ENCODE measurements at places on chromosomes 16 and 17.
A peak's percentile ranks its signal among the peaks of the same experiment; 100 is the strongest.

- DNase-seq = no peak
Observed at GRCh38 chr16:58500430-58501241, 693 bp downstream of the NDRG4 start.

- DNase-seq = no peak
Observed at GRCh38 chr16:72149676-72150464, 22.1 kb downstream of the PMFBP1 start.

DNA sequence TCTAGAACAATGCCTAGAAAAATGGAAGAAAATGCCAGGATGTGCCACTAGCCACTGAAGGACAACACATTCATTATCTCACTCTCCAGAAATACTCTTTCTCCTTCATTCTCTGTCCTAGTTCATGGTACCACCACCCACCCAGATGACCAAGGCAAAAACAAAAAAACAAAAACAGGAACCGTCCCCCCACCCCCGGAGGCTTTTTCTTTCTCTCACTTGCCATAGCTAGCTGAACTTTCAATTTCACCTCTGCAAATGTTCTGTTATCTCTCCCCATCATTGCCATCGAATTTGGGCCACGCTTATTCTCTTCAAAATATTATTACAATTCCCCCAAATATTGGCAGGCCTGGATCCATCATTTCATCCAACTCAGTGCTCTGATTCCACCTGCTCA, 49.0 kb downstream of the SOX9 start:
- no peak for DNase-seq

- peak; percentile 27 for DNase-seq
Observed at GRCh38 chr17:181245-182049, at the start of gene DOC2B. Gene DOC2B (minus strand): TSS chr17:181650. CDS start chr17:181479, 171 bp downstream.

DNA sequence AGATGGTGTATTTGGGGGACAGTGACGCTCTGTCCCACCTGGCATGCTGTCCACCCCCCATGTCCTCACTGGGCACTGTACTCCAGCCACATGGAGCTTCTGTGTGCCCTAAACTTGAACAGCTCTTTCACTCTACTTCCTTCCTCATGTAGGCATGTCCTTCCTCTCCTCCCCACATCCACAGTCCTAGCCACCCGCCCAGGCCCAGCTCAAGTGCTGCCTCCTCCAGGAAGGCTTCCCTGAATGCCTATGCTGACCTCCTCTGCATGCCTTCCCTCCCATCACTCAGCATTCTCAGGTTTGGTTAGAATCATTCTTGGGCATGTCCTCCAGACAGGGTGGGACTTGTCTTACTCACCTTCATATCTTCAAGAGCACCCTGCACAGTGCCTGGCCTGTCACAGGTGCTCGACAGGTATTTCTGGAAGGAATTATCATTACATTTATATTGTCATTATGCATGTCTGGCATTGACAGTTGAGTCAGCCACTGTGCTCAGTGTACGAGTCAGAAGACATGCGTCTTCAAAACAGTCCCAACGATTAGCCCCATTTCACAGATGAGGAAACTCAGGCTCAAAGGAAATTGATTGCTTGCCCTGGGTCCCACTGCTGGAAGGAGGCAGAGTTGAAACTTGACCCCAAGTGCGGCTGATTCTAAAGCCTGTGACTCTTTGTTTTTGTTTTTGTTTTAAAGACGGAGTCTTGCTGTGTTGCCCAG, 42.1 kb upstream of the TOB1 start:
- DNase-seq = no peak

DNA sequence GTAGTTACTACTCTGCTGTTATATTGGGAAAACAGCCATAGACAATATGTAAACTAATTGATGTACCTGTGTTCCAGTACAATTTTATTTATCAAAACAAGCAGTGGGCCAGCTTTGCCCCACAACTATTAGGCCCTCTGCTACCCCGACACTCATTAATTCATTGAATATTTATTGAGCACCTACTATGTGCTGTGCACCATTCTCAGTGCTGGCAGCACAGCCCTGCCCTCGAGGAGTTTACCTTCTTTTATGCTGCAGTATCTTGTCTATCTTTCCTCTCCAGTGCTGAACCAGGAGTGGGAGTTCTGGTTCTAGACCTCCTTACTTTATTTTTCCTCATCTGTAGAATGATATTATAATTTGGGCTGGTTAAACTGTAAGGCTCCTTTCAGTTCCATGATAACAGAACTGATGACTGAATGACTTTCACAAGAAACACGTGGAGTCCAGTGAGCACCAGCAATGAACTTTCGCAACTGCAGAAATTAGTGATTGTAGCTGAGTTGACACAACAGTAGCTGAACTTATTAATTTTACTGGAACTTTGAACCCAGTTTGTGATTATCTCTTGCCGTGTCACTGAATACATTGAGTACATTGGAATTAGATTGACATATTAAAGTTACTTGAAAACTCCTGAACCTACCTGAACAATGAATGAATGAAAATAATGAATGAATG, 2.4 kb downstream of the GOSR2 start:
- no peak for DNase-seq

DNA sequence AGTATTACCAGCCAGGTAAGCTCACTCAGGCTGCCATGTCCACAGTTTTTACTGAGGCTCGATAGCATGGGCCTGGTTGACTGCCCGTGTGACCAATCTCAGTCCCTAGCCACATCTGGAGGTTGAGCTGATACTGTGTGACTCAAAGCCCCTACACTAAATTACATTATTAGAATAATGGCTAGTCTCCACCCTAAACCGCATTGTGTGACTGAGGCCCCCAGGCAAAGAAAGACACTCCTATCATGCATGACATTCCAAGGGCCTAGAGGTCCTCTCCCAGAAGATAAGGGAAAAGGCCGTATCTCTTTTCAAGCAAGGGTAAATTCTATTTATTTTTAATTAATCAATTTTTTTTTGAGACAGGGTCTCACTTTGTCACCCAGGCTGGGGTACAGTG, 505.3 kb downstream of the HAPSTR1 start:
- DNase-seq = no peak

DNA sequence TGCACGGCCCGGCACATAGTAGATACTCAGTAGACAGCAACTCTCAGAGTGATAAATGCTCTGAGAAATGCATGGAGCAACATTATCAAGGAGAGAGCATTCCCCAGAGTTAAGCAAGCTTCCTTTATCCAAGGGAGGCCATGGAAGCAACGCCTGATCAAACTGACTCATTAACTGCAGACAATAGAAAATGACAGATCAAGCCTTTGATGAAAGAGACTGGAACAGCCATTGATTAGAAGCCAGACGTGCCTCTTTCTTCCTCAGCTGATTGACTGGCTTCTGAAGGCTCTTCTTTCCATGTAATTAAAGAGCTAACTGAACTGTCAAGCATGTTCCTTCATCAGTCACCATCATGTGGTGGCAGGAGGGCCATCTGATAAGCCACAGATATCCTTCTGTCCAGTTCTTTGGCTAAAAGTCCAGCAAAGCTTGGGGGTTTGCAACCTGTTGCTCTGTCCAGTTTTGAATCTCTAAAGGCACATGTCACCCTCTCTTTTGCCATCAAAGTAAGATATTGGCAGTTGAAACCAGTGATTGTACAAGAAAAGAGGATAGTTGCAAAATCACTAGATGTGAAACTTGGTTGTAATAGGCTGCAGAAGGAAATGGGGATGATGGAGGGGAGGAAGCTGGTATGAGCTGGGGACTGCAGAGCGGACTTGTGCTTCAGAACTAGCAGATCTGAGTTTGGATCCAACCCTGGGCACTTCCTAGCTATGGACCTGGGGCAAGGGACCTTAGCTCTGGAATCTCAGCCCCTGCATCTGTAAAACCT, 188.0 kb downstream of the HAPSTR1 start:
- DNase-seq = no peak

DNA sequence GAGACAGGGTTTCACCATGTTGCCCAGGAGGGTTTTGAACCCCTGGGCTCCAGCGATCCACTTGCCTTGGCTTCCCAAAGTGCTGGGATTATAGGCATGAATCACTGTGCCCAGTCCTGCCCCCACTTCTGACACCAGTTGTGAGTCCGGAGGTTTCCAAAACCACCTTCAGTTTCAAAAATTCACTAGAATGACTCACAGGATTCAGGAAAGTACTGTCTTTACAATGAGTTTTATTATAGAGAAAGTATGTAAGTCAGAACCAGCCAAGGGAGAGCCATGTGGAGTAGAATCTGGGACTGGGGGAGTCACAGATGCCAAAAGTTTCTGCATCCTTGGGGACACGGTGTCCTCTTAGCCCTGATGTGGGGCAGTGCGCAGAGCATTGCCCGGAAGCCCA, 55.1 kb downstream of the PLD6 start:
- no peak for DNase-seq

DNA sequence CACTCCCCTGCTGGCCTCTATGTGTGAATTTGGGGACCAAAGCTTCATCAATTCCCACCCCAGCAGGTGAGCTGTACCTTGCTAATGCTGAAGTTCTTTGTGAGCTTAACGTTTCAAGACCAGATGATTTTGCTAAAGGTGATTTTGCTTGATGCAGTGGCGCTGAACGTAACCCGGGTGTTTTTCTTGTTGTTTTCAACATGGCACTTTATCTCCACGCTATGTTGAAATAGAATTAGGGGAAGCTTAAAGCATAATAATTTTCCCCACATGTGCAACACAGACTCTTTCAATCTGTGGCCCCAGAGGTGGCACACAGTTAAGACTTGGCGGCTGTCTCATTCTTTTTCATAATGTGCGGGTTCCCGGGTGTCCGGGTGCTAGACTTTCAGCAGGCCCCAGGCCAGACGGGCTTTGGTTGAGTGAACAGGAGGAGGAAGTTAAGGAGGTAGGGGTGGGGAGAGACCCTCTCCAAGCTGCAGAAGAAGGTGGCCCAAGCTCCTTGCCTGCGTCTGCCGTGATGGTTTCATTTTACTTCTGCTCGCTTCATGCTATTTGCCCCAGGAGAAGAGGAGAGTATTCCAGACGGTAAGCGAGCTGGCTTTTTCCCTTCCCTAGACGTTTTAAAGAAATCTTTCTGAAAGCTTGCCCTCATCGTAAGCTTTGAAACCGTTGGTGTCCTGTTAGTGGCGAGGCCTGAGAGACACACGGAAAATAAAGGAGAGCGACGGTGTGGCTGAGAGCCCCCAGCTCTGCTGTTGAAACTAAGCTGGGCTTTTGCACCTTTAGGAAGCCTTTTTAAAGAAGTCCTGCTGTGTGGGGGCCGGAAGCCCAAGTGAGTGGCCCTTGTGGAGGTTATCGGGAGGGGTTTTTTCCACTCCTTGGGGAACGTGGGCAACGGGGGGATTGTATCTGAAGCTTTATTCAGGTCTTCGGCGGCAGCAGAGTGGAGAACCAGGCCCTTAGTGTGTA, 4.2 kb downstream of the FOXC2 start:
- DNase-seq = no peak

DNA sequence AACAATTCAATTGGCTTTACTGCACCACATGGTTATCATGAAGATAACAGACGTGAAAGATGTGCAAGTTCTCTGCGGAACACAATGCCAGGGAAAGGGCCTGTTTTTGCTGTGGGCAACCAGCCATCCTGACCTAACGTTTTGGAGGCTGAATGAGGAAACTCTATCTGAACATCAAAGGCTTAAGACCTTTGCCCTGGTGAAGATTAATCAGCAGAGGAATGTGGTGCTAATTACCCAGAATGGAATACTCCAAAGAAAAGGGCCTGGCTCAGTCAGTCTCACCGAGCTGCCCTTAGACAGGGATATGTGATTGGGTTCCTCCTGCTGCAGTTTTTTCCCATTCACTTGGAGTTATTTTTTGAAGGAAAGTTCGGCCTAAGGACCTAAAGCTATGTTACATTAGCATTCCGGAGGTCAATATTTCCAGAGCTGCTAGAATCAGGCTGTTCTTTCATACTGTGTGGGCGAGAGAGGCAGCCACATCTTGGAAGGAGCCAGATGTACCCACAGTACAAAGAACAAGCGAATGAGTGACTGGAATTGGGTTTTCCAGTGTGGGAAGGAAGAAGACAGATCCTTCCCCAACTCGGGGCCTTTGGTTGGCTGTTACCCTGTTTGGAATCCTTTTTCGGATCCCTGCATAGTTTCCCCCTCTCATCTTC, 15.5 kb downstream of the ASIC2 start:
- no peak for DNase-seq

DNA sequence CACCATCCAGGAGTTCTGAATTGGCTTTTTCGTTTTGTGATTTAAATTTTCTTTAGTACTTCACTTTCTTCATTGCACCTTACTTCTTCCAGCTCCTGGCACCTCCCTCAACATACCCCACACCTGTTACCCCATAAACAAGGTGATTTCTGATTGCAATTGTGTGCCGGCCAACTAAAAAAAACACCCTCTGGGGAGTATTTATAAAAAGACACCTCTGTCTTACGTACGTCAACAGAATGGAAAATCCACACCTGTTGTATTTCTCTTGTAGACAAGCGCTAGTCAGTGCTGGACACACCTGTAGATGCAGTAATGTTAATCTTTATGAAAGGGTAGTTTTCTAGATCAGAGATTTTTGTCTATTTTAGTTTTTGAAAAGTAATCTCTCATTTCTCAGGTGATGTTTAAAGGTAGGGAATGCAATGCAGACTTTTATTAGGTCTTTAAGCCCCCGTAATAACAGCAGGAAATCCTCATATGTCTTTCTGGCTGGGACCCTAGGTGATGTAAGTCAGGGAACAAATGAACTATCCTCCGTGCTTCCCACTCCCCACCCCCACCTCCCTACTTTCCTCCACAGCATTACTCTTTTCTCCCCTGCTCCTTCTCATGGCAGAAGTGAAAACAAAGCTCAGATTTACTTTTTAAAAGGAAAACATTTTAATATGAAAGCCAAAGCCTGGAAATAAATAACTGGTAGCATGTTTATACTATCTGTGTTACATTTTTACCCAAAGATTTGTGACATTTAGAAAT, 4.2 kb downstream of the MSI2 start:
- no peak for DNase-seq

GRCh38 chr16:69116906-69117305, 11.5 kb downstream of the HAS3 start:
- DNase-seq = no peak

Measured in stimulated activated CD4-positive, alpha-beta T cell treated with anti-CD3 and anti-CD28 coated beads, Interleukin-4, amount 100 ng/mL, for 1 hour (primary cell).